ENCODE measurements at places on chromosomes 4 and X.

DNA sequence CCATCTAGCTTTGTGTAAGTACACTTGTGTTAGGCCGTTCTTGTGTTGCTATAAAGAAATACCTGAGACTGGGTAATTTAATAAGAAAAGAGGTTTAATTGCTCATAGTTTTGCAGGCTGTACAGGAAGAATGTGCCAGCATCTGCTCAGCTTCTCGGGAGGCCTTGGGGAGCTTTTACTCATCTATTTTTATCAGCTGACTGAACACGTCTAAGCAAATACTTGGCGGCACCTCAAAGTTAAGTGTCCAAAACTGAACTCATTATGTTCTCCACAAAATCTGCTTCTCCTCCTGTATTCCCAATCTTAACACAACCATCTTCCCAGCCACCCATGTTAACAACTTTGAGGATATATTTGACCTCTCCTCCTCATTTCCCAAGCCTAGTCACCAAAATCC lies 42.4 kb upstream of the GATB start:
- no peak for DNase-seq

DNA sequence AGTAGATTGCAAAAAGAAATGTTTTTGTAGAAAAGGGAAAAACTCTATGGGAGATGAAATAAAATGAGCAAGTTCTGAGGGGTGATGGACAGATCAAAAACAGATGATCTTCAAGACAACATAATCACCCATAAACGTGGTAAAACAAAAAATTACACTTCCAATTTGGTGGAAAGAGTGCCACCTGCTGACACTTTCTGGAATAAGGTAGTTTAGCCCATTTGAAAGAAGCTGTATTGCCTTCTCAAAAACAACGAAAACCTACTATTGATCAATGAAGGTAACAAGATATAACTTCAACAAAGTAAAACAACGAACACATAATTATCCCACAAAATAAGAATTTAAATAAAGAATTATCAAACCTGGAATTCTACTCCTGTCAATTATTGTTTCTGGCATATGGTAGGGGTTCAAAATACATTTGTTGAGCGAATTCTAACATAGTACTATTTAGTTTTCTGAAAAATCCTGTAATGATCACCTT lies 2.5 kb downstream of the COQ2 start:
- peak; percentile 50 for DNase-seq

GRCh38 chrX:42943051-42943974 lies 165.3 kb upstream of the PPP1R2C start:
- DNase-seq: peak; percentile 17

DNA sequence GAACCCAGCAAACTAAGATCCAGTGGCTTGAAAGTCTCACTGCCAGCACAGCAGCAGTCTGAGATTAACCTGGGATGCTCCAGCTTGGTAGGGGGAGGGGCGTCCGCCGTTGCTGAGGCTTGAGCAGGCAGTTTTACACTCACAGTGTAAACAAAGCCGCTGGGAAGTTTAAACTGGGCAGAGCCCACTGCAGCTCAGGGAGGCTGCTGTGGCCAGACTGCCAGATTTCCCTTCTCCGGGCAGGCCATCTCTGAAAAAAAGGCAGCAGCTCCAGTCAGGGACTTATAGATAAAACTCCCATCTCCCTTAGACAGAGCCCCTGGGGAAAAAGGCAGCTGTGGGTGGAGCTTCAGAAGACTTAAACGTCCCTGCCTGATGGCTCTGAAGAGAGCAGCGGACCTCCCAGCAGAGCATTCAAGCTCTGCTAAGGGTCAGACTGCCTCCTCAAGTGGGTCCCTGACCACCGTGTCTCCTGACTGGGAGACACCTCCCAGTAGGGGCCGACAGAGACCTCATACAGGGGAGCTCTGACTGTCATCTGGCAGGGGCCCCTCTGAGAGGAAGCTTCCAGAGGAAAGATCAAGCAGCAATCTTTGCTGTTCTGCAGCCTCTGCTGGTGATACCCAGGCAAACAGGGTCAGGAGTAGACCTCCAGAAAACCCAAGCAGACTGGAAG lies 45.1 kb upstream of the CDX4 start:
- DNase-seq: no peak

GRCh38 chrX:100980608-100981497 lies 11.3 kb downstream of the ARL13A start:
- peak; percentile 73 for DNase-seq

- DNase-seq: peak; percentile 1
Observed at GRCh38 chrX:7147413-7147977, at the start of gene STS. STS (plus strand) TSS chrX:7147712; CDS start chrX:7253200, 105,488 bp downstream.

GRCh38 chr4:17613761-17614415 lies 553 bp upstream of the MED28 start:
- DNase-seq: peak; percentile 6

DNA sequence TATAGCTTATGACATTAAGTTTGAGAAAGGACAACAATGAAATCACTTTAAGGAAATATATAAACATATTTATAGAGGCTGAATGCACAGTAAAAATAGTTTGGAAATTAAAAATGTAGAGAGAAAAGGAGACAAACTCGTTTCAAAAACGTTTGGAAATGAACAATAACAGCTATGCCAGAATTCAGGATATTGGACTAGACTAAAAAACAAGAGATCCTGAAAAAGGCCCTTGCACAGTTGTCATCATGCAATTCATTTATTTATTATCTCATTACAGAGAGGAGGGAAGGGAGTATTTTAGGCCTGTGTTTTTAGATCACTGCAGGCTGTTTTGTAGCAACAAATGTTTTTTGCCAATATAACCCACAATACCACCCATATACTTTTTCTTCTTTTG lies 527.2 kb downstream of the ADGRL3 start:
- no peak for DNase-seq

- no peak for DNase-seq
Observed at GRCh38 chr4:131547506-131547981, 1601.5 kb upstream of the PCDH10 start.

- peak; percentile 4 for DNase-seq
Observed at GRCh38 chrX:30653415-30654131, at the start of gene GK. GK (plus strand) TSS chrX:30653423; CDS start chrX:30653538, 115 bp downstream.

DNA sequence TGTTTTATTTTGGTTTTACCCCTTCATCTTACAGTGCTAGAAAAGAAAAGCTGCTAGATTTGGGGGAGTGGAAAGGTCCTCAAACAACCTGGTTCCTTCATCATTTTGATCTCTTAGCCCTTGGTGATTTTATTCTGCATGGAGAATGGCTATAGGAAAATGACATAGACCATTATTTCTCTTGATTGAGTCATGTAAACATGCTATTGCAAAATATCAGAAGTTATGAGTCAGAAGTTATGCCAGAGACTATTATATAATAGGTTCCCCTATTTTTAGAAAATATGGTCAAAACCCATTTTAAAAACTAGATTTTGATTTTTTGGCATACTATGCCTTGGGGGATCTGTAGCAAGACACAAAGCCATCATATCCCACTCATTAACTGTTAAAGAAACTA lies 83.7 kb upstream of the FAM9C start:
- DNase-seq: no peak

DNA sequence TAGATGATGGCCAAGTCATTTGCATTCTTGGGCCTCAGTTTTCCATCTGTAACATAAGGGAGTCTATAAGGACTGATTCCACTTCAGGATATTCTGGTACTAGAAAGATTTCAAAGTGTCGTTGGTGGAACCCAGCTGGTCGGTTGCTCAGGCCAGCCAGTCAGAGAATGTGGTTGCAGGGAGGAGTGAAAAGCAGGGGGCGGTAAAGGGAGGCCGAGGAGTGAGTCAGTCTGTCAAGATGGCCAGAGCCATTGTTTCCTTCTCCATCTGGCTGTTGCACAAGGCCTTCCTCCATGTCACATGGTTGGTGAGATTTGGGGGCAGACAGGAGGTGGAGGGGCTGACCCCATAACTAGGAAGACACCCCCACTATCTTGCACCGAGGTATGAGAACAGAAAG lies 38.2 kb downstream of the STARD8 start:
- peak; percentile 24 for DNase-seq

DNA sequence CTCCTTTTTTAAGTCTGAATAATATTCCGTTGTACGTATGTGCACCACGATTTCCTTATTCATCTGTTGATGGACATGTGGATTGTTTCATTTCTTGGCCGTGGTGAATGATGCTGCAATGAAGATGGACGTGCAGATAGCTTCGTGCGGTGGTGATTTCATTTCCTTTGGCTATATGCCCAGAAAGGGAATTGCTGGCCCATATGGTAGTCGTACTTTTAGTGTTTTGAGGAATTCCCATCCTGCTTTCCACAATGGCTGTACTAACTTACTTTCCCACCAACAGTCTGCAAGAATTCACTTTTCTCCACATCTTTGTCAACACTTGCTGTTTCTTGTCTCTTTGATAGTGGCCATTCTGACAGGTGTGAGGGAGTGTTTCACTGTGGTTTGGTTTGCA lies 12.8 kb downstream of the ZFP42 start:
- DNase-seq: peak; percentile 83

DNA sequence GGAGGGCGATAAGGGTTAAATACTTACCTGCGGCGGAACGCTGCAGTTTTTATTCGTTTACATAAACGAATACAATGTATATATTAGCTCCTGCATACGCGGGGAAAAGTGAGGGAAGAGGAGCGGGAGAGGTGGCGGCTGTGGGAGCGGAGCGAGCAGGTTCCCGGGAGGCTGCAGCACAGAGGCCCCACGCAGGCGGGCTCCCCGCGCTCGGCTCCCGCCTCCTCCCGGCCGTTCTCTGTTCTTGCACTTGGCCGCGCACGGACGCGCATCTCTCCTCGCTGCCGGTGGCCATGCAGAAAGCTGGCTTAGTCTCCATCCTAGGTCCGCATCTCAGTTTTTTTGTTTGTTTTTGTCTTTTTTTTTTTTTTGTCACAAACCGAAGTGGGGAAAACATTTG lies 340.4 kb upstream of the FAT1 start:
- DNase-seq: no peak

- DNase-seq: peak; percentile 18
Observed at GRCh38 chr4:99722725-99723124, 65.1 kb upstream of the C4orf54 start.

DNA sequence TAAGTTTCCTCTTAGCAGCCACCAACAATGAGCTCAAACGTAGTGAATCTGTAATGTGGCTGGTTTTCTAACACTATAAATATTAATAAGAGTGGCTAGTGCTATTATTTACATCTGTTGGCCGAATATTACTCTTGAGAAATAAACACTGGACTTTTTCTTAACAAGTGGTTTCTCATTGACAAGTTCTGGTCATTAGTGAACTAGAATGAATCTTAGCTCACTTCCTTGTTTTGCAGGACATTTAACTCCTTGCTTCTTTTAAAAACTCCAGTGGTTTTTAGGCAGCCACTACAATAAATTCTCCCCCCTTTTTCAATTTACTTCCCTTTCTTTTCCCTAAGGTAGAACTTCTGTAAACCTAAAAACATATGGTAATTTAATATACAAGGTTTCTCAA lies 177.2 kb downstream of the ARAP2 start:
- DNase-seq: no peak

DNA sequence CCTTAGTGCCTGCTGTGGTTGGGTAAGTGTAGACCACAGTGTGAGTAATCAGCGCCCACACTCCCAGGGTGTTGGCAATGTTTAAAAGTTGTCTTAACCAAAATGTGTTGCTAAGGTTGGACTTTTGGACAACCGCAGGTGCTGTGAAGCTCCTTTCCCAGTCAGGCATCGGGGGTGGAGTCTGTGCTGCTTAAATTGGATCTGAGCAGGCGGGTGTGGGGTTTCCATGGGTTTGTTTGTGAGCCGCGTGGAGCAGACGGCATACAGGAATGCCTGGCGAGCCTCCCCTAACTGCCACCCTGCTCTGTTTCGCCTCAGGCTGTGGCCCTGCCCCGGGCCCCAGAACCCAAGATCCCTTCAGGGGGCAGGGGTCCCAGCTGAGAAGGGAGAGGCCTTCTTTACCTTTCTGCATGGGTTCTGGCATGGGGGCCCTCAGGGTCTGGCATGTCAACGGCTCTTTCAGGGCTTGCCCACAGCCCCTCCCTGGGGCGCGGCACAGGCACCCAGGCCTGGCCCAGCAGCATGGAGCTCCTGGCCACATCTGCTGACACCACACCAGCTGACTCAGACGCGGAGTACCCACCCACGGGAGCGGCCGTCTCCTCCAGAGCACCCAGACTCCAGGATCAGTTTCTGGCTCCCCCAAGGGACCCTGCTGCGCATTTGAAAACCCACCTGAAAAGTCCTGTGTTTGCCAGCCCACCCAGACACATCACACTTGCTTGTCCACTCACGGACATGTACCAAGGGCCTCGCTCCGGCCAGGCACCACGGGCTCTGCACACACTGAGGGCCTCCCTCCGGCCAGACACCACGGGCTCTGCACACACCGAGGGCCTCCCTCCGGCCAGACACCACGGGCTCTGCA lies 5.1 kb upstream of the SPON2 start:
- peak; percentile 11 for DNase-seq

- DNase-seq: no peak
Observed at GRCh38 chr4:27662426-27662825, 801.8 kb downstream of the STIM2 start.

DNA sequence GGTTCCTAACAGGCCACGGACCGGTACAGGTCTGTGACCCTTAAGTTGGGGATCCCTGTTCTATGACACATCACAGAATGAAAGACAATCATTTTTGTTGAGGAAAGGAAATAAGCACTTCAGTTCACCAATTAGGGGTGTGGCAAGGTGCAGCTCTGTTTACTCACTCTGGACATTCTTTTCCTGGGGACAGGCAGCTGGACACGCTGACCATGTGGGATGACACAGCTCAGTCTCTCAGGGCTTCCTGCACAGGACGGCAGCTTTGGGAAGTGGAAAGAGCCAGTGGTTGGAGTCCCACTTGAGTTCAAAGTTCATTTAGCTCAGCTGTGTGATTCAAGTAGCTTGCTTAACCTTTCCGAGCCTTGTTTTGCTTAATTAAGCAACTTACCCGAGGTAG lies 55.7 kb downstream of the NDNF start:
- no peak for DNase-seq

DNA sequence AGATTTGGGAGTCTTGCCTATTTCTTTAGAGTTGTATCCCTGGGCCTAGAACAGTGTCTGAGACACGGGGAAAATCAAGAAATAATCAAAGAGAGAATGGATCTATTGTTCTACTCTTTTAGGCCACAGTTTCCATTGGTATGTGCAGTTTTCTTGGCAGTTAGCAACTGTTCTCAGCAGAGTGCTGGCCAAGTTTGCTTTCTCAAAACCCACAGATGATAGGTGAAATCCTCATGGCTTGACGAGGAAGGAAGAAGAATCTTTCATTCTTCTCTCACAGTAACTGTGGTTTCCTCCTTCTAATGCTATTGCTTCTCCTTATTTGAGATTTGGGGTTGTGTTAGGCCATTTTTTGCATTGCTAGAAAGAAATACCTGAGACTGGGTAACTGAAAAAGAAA lies 42.2 kb downstream of the AGA start:
- no peak for DNase-seq

DNA sequence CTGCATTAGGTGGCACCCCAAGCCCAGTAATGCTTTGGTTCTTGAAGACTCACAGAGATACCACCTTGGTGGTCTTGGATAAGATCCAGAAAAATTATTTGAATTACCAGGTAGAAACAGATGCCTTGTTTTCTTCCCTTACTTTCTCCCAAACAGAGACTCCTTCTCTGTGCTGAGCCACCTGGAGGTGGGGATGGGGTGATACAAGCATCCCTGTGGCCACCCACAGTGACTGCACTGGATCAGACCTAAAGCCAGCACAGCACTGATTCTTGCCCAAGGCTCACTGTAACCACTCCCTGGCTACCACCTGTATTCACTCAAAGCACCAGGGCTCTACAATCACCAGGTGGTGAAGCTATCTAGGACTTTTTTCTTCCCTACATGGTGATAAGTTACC lies 156.8 kb downstream of the TEX13A start:
- no peak for DNase-seq
